CD4-positive, alpha-beta T cell treated with Interleukin-6 at 100 ng/mL for 8 hours (primary cell): ENCODE measurements at places on chromosomes 1 and 21.

- no peak for DNase-seq
These were observed 14.3 kb upstream of the PGBD2 start for GRCh38 chr1:248891758-248892157.

DNA sequence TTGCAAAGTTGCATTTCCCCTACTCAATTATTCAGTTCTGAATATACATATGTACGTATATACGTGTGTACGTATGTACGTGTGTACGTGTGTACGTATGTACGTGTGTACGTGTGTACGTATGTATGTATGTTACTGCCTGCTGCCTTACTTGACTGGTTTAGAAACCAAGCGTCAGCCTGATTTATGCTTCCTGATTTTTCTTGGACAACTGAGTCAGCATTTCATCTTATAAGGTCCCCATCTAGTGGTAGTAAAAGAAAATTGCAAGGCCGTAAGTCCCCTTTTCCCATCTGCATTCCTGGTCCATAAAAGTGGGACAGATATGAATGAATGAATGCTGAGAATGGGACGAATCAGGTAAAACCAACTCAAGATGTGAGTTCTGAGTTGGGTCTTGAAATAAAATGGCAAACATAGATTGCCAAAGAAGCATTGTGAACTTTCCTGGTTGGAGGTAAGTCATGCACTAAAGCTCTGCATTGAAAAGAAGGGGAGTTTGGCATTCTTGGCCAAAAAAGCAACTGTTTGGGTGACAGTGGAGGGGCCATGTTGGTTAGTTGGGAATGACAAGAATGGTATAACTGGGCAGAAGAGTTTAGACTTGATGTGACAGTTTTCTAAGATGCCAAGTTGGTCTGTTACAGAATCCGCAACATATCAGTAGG, 76.4 kb upstream of the DNAH14 start:
- no peak for DNase-seq

GRCh38 chr1:162166917-162167615, 97.6 kb downstream of the NOS1AP start:
- DNase-seq = no peak

DNA sequence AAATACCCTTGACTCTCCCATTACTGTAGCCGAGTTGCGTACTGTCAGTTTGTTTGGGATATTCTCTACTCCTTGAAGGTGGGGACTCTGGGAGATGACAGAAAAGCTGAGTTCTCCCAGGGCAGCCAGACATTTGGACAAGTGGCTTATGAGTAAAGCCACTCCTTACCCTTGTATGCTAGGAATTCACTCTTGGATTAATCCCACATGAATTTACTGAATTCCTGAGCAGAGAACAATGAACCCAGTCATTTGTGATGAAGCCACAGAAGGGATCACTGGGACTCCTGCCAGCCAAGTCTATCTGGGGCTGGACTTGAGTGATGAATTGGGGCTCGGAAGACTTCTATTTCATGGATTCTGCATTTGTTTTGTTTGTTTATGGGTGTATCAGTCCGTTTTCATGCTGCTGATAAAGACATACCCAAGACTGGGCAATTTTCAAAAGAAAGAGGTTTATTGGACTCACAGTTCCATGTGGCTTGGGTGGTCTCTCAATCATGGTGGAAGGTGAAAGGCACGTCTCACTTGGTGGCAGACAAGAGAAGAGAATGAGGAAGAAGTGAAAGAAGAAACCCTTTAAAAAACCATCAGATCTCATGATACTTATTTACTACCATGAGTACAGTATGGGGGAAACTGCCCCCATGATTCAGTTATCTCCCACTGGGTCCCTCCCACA, 25.1 kb downstream of the C1orf116 start:
- DNase-seq = no peak
